H1 (cell line): ENCODE measurements at places on chromosomes 4 and X. TPM values are rescaled to one million over a fixed set of nuclear protein-coding genes. Genes with fewer than 3 reads are reported as not detected.

Gene ZBED1
- 45.8 and 46.4 TPM in 2 replicates for total RNA-seq

DNA sequence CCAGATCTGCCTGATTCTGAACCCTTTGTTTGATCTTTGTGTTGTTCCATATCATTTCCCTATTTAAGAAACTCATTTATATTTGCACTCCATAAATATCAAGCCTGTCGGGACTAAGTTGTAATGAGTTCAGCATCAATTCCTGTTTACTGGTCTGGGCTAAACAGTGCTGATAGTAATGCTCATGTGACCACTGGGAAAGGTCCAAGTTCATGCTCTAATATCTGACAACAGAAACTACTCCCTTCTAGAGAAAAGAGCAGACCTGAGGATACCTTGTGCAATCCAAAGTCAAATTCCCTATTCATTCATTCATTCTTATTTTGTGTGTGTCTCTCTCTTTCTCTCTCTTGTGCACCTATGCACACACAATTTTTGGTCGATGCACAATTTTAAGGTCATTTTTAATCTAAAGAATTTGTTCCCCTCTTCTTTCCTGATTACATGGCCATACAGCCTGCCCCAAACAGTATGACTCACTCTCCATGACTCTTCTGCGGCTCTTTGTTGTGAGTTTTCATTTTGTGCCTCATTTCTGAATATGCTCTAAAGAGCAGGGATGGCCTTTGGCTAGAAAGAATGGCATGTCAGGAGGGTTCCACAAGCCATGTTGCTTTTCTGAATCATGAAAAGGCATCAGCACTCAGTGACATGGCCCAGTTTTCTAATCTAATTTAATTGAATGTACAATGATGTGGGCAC lies 664.3 kb downstream of the RPA4 start:
- no peak for DNase-seq
- no peaks in the 10 kb centered on the region for H3K4me1 ChIP-seq
- no peak overlapping the region for H3K27ac ChIP-seq
- H3K27me3 ChIP-seq = no peaks in the 10 kb centered on the region
- H3K36me3 ChIP-seq = no peaks in the 10 kb centered on the region
- H3K4me3 ChIP-seq = no peak overlapping the region

DNA sequence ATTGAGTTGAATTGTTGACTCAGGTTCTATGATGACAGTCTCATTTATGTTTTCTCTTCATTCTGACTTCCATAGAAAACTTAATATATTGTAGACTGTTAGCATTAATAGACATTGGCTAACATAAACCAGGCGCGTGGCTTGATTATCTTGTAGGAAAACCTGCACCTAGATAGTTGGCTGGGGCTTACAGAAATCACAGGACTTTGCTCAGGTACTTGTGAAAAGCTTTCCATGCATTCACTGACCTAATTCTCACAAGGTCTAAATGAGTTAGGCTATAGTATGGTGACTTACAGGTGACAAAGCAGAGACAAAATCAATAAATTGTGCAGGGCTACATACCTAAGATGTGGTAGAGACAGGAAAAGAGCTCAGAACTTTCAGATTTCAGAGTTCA lies 212.8 kb downstream of the GPAT3 start:
- H3K36me3 ChIP-seq = no peaks in the 10 kb centered on the region
- no peaks in the 10 kb centered on the region for H3K4me1 ChIP-seq
- H3K27ac ChIP-seq = no peak overlapping the region
- no peaks in the 10 kb centered on the region for H3K27me3 ChIP-seq
- H3K4me3 ChIP-seq = no peak overlapping the region

Gene ZNF141
- total RNA-seq = 45.9 and 50.8 TPM in 2 replicates

- H3K4me3 ChIP-seq = no peak overlapping the region
- no peak overlapping the region for H3K27ac ChIP-seq
- H3K4me1 ChIP-seq = no peaks in the 10 kb centered on the region
- no peaks in the 10 kb centered on the region for H3K36me3 ChIP-seq
These were observed 132.4 kb downstream of the ENOX2 start for GRCh38 chrX:130770615-130771014.

- no peak overlapping the region for H3K4me3 ChIP-seq
- no peaks in the 10 kb centered on the region for H3K4me1 ChIP-seq
- H3K27me3 ChIP-seq = no peaks in the 10 kb centered on the region
- H3K36me3 ChIP-seq = no peaks in the 10 kb centered on the region
These were observed 22.4 kb downstream of the RAB40AL start for GRCh38 chrX:102959471-102959870.

Gene FREM3
- total RNA-seq = 0.11 TPM in 1 of 2 replicates, not detected in the other

DNA sequence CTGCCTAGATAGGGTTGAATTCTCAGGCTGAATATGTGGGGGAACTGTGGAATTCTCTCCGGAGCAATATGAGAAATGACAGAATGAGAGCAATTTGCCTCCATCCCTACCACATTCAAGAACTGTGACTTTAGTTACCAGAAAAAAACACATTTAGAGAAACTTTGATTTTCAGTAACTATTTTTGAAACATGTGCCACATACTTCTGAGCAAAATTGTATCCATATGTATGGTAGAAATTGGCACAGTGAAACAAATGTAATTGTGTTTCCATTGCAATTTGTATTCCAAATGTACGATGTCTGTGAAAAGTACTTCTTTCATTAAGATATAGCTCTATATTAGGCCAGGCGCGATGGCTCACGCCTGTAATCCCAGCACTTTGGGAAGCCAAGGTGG lies 5.5 kb upstream of the KLHL8 start:
- H3K4me3 ChIP-seq = no peak overlapping the region
- H3K4me1 ChIP-seq = no peaks in the 10 kb centered on the region
- no peaks in the 10 kb centered on the region; the same call in 1 of the 2 replicates for H3K36me3 ChIP-seq
- no peak overlapping the region for H3K27ac ChIP-seq
- DNase-seq = no peak

Gene USP17L13
- not detected in 2 replicates for total RNA-seq

- no peak overlapping the region for H3K27ac ChIP-seq
- DNase-seq = no peak
- H3K4me3 ChIP-seq = no peak overlapping the region
- H3K27me3 ChIP-seq = no peaks in the 10 kb centered on the region
These were observed 152.7 kb downstream of the FHIP1A start for GRCh38 chr4:151561551-151562256.

GRCh38 chr4:27023366-27023765 lies 162.7 kb downstream of the STIM2 start:
- no peaks in the 10 kb centered on the region for H3K27me3 ChIP-seq
- no peaks in the 10 kb centered on the region for H3K4me1 ChIP-seq
- H3K36me3 ChIP-seq = no peaks in the 10 kb centered on the region; the same call in 1 of the 2 replicates
- DNase-seq = no peak
- no peak overlapping the region for H3K27ac ChIP-seq

Gene TREX2
- 0.69 and 0.71 TPM in 2 replicates for total RNA-seq

Gene C1QTNF7
- not detected in 2 replicates for total RNA-seq

Gene PNCK
- 4.3 and 6.2 TPM in 2 replicates for total RNA-seq

- no peaks in the 10 kb centered on the region for H3K36me3 ChIP-seq
- no peak overlapping the region for H3K4me3 ChIP-seq
- DNase-seq = no peak
- H3K27ac ChIP-seq = no peak overlapping the region
- H3K27me3 ChIP-seq = no peaks in the 10 kb centered on the region
These were observed 60.2 kb downstream of the GASK1B start for GRCh38 chr4:158112611-158113010.

DNA sequence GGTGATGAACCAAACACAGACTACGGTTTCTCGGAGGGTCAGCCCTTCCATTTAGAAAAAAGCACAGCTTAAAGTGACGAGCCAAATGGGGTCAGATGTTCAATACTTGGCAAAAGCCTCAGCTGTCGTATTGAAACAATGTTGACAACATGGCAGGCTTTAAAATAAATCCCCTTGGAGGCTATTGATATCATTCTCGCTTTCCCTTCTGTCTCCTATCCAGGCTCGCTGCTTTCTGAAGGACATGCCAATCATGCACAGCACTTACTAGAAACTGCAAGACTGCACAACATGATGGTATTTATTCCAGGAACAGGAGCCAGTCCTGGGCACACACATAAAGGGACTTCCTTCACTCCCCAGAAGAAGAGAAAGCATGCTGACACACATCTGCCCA lies 137.9 kb downstream of the SLC7A11 start:
- DNase-seq = no peak
- no peaks in the 10 kb centered on the region for H3K27me3 ChIP-seq
- no peaks in the 10 kb centered on the region for H3K4me1 ChIP-seq
- no peak overlapping the region for H3K4me3 ChIP-seq
- no peaks in the 10 kb centered on the region; the same call in 1 of the 2 replicates for H3K36me3 ChIP-seq

DNA sequence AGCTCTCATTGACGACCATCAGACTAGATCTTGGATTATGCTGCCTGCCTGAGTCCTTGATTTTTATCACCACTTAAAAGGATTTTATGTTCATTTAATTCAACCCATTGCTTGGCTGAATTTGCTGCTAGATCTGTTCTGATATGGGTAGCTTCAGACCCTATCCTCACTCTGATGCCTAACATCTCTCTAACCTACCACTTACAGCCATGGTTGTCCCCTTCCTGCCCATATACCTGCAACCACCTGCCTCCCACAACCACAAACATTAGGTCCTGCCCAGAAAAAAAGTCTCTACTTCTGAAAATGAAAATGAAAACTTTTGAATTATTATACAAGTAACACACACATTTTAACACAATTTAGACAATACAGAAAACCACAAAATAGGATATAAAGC lies 310.8 kb downstream of the HNRNPD start:
- no peak overlapping the region for H3K4me3 ChIP-seq
- no peak for DNase-seq
- no peaks in the 10 kb centered on the region for H3K27me3 ChIP-seq
- no peak overlapping the region for H3K27ac ChIP-seq
- no peaks in the 10 kb centered on the region for H3K36me3 ChIP-seq
- no peaks in the 10 kb centered on the region for H3K4me1 ChIP-seq

Gene CXorf58
- not detected in 2 replicates for total RNA-seq

GRCh38 chr4:47646372-47646771 lies 161.3 kb downstream of the ATP10D start:
- no peak overlapping the region for H3K27ac ChIP-seq
- H3K27me3 ChIP-seq = no peaks in the 10 kb centered on the region
- no peaks in the 10 kb centered on the region for H3K36me3 ChIP-seq
- no peak for DNase-seq

DNA sequence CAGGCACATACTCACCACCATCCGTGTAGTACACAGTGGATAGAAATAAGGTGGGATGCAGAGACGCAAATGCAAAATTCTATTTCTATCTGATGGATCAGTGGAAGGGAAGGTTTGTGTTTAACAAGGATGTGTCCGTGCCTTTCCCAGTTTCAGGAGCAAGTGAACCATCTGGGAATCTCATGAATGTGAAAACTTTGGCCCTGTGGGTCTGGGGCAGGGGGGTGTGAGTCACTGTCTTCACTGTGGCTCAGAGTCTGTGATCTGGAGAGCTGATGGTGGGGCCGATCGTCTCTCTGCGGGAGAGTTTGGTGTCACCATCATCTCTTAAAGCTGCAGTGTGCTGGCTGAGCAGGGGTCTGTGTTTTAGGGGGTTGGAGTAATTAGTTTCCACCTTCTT lies 179.3 kb upstream of the STS start:
- no peak overlapping the region for H3K27ac ChIP-seq
- no peaks in the 10 kb centered on the region for H3K4me1 ChIP-seq
- no peak for DNase-seq
- no peaks in the 10 kb centered on the region for H3K27me3 ChIP-seq

GRCh38 chr4:10045481-10045880 lies 24.2 kb upstream of the SLC2A9 start:
- H3K36me3 ChIP-seq = no peaks in the 10 kb centered on the region
- H3K27me3 ChIP-seq = no peaks in the 10 kb centered on the region

GRCh38 chr4:168743131-168743530 lies 246.3 kb downstream of the PALLD start:
- no peaks in the 10 kb centered on the region for H3K4me1 ChIP-seq
- H3K27me3 ChIP-seq = no peaks in the 10 kb centered on the region

Gene GAB3
- total RNA-seq = 1.2 and 1.5 TPM in 2 replicates

- no peaks in the 10 kb centered on the region for H3K4me1 ChIP-seq
- no peak overlapping the region for H3K4me3 ChIP-seq
- H3K27me3 ChIP-seq = no peaks in the 10 kb centered on the region
- H3K27ac ChIP-seq = no peak overlapping the region
- DNase-seq = no peak
These were observed 182.0 kb upstream of the PAQR3 start for GRCh38 chr4:79121223-79121622.

GRCh38 chr4:184451726-184452125 lies 22.6 kb downstream of the IRF2 start:
- H3K27me3 ChIP-seq = no peaks in the 10 kb centered on the region
- DNase-seq = no peak
- peaks cover 34% of the 10 kb centered on the region for H3K4me1 ChIP-seq
- no peaks in the 10 kb centered on the region for H3K36me3 ChIP-seq
- no peak overlapping the region for H3K4me3 ChIP-seq

GRCh38 chr4:33255094-33255493 lies 2534.9 kb downstream of the PCDH7 start:
- H3K27ac ChIP-seq = no peak overlapping the region
- DNase-seq = no peak
- no peak overlapping the region for H3K4me3 ChIP-seq
- no peaks in the 10 kb centered on the region for H3K36me3 ChIP-seq
- H3K4me1 ChIP-seq = no peaks in the 10 kb centered on the region

DNA sequence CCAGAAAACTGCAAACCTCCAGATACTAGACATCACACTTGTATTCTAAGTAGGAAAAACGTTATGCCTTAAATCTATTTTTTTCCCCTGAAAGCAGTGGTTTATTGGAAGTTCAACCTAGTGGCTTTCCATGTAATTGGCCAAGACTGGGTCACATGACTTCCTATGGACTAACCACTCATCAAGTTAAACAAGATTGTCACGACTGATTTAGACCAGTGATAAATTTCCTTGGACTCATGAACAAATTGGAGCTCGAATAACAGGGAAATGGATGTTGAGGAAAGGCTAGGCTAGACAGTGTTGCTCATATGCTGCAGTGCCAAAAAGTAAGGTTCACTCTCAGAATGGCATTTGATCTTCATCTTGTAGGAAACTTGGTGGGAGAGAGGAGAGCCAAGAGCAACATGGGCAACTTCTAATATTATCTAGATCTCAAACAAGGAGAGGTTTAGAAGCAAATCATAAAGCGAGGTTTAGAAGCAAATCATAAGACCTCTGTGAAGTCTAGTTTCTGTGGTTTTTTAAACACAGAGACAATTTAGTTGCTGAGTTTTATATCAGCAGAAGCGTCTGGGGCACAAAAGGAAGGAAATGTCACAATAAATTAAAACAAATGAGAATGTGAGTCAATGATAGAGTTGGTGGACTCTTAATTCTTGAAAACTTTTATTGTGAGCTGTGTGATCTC lies 165.6 kb upstream of the BOD1L1 start:
- no peaks in the 10 kb centered on the region for H3K4me1 ChIP-seq
- no peak for DNase-seq
- no peaks in the 10 kb centered on the region for H3K36me3 ChIP-seq
- H3K4me3 ChIP-seq = no peak overlapping the region
- H3K27me3 ChIP-seq = no peaks in the 10 kb centered on the region

Gene HTN1
- not detected in 2 replicates for total RNA-seq

Gene SLC25A31
- total RNA-seq = not detected in 2 replicates

GRCh38 chr4:21290562-21290961 lies 590.3 kb downstream of the PACRGL start:
- H3K27me3 ChIP-seq = no peaks in the 10 kb centered on the region
- H3K36me3 ChIP-seq = no peaks in the 10 kb centered on the region
- H3K4me1 ChIP-seq = no peaks in the 10 kb centered on the region
- no peak overlapping the region for H3K4me3 ChIP-seq
- H3K27ac ChIP-seq = no peak overlapping the region

Gene RTL9
- total RNA-seq = 0.11 and 0.20 TPM in 2 replicates
